ENCODE measurements at places on chromosomes 6 and 20.

DNA sequence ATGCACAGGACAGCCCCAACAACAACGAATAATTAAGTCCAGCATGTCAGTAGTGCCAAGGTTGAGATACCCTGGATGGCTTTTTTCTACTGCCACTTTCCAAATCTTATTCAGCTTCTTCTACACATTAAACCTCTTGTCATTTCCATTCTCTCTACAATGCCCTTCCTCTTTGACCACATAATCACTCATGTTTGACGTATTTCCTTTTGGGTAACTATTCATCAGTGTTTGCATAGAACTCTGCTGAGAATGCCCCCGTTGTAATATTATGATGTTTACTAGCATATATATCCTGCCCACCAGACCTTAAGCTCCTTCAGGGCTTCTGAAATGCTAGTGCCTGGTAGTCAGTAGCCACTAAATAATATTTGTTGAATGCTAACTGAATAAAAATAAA, 515.3 kb upstream of the RNF217 start:
- DNase-seq = no peak

DNA sequence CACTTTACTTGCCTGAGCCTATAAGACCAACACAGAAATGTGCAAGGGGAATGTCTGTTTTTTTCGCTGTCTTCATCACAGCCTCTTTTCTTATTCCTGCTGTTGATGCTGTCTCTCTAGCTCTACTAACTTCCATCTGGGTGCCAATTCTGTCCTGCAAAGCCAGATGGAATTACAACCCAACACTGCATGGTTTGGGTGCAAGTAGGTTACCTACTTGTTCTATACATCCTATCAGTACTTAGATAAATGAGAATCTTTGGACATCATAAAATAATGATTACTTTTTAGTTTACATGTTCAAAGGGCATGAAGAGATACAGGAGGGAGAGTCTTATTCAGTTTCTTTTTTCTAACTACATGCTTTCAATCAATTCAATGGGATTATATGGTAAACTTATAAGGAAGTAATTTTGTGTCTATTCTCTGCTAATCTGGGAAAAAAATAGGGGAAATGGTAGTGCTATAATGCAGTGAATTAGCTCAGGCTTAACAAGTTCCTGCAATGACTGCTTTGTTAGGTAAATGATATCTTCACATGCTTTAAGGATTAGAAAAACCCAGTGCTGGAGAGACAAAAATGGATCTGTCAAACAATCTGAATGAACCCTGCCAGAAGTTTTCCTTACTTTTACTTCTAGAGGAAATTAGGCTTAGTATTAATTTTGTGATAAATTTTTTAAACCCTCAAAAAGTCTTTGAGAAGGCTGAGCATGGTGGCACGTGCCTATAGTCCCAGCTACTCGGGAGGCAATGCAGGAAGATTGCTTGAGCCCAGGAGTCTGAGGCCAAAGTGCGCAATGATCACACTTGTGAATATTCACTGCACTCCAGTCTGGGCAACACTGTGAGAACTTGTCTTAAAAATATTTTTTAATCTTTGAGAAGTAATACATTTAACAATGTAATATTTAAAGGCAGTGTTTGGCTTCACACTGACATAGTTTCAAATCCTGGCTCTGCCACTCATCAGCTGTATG, 86.5 kb upstream of the E2F3 start:
- no peak for DNase-seq

DNA sequence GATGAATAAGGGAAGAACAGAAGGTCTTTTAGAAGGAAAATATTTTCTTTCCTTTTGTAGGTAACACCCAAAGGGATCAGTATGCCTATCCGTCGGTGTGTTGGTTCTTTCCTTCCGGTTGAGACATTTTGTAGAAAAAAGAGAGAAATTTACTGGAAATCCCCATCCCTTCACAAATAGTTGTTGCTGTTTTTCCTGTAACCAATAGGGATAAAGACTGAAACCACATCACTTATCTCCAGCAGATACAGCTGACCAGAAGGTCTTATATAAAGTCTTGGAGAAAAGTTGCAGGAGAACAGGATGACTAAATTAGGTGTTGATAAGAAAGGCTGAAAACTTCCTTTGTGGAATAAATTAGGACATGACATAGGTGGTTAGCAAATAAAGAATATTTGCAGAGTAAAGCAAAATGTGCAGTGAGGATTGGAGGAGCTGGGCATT, 14.8 kb upstream of the HLA-DRB1 start:
- DNase-seq = no peak

DNA sequence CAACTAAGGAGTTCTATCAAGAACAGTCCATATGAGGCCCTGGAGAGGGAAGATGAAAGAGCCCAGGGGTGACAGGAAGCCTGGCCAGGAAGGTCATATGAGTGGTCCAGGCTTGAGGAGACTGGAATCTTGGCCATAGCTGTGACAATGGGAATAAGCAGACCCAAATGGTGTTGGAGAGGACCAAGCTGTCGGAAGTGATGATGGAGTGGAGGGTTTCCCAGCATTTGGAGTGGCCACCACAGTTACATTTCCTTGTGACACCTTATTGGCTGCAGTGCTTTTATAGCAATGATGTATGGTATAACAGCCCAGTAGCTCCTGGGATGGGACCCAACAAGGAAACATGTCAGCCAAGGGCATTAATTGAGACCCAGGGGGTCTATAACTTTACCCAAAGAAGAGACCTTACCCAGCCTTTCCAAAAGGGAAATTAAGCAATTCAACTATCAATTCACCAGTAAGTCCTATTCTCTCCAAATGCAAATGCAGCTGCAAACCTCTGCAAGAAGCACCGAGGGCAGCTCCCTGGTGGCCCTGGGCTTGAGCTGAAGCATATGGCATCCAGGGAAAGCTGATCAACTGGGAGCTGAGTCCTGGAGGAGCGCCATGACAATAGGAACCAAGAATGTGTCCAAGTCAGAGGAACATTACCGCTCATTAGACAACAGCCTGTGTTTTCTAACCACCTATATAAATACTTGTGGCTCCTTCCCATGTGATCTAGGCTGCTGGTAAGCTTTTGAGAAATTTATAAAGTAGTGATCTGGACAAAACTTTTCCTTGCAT, 219.4 kb downstream of the SOD2 start:
- DNase-seq = no peak

GRCh38 chr20:57568088-57568896, 7.4 kb downstream of the PCK1 start:
- no peak for DNase-seq

DNA sequence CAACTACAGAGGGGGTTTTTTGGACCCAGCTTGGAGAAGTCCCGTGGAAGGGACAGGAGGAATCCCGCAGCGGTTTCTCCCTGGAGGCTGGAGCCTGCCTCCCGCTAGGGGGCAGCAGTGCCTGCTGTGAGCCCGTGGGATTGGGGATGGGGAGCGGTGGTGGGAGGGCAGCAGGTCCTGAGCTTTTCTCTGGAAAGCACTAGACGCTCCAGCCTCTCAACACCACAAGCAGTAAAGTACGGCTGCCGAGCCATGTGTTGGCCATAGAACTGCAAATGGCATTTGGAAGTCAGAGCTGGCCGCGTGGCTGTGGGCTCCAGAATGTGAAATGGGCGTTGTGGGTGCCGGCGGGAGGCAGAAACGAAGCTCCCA, 47.8 kb downstream of the GMPR start:
- peak; percentile 16 for DNase-seq

DNA sequence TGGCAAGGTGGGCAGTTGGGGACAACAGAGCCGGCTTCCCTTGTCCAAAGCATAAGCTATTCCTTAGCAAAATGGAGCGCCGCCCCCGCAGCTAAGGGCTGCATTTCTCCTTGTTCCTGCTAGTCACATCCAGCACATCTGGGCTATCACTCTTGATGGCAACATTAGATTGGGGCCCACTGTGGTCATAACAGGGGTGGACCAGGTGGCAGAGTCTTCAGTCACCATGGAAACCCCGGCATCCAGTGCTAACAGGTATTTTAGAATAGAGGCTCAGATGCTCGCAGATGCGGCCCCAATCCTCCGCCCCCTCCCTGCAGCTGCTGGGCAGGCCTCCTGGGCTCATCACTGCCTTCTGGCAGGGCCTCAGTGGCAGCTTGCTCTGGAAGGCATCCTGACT, 168.2 kb upstream of the PROKR2 start:
- DNase-seq = no peak

DNA sequence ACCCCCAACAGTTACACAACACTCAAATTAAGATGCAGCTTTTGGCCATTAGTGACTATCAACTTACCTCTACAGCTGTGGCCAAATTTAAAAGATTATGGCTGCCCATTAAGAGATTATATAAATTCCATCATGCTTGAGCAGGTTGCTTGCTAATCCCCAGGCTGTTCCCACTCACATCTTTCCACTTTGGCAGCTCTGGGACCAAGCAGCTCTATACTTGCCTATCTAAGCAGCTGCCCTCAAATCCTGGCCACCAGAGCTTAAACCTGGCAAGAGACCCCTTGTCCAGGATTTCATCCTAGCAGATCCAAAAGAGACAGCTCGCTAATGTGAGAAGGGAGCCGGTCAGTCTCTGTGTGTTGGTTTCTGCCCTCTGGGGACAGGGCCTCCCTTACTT, 127.9 kb downstream of the SLC23A2 start:
- no peak for DNase-seq

DNA sequence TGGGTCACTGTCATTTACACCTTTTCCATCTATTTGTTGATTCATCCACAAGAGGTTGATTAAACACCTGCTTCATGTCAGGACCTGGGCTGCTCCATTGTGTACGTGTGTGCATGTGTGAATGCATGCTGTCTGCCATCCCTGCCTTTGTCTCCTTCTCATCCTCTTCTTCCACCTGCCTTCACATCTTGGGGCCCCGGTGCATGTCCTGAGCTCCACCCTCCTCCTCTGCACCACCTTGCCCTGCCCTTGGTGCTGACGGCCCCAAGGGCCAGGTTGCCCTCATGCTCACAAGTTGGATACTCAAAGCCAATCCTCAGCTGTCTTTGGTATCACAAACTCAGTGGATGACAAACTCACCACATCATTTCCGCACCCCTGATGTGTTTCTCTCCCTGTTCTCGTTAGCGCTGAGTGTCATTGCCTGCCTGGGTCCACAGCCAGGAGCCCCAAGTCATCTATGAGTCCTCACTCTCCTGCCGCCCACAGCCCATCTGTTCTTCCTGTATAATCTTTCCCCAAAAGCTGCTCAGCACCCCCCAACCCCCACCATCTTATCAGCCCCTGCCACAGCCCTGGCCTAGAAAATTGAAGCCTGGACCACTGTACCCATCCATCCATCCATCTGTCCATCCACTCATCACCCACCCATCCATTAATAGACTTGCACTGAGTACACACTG, 85.0 kb downstream of the SRC start:
- DNase-seq = no peak

DNA sequence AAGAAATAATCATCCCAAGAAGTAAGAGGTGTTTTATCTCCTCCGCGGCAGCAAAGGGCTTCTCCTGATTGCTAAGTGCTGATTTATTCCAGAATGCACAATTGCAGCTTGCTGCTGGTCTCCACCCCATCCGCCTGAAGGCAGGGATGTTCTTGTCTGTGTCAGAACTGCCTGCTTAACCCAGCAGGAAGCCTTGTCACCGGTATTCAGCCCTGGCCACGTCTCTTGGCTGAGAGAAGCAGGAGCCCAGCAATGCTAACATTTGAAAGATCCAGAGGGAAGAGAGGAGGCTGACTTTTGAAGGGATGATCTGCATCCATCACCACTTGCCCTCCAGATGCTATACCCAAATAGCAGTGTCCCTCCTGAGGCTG, 4.2 kb downstream of the SCML4 start:
- DNase-seq = peak; percentile 53

- DNase-seq = no peak
Measured at GRCh38 chr6:22053391-22053997, 243.3 kb downstream of the PRL start.

GRCh38 chr20:18543932-18544331, 23.3 kb upstream of the SMIM26 start:
- no peak for DNase-seq

GRCh38 chr6:93550551-93551276, 131.4 kb upstream of the EPHA7 start:
- DNase-seq = no peak

GRCh38 chr6:36104836-36105235, 25.5 kb upstream of the MAPK13 start:
- DNase-seq = no peak

GRCh38 chr6:148345176-148345575, 2.5 kb downstream of the SASH1 start:
- no peak for DNase-seq

- no peak for DNase-seq
Measured at GRCh38 chr6:94548201-94548600, 1029.1 kb upstream of the MANEA start.

DNA sequence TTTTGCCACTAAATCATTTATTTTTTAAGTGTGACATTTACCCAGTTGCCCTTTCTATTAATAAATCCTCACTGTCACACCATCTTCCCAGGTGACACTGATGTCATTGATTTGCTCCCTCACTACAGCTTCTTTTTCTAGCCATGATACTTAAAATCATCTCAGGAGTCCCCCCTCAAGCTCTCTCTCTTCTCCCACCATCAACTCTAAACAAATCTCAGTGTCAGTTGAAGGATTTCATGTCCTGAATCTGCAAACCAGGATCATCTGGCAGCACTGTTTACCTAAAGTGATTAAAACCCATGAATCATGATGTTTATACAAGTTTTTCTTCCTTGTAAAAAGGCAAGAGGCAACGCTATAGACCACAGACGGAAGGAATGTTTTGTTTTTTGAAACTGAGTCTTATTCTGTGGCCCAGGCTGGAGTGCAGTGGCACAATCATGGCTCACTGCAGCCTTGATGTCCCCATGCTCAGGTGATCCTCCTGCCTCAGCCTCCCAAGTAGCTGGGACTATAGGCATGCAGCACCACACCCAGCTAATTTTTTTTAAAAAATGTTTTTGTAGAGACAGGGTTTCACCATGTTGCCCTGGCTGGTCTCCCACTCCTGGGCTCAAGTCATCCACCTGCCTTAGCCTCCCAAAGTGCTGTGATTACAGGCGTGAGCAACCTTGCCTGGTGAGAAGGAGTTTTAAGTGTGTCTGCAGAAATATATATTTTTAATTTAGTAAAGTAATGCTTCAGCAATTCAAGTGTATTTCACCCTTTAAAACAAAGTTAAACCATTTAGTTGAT, 30.1 kb upstream of the SH3BGRL2 start:
- DNase-seq = no peak

- DNase-seq = no peak
Measured at GRCh38 chr20:8693709-8694108, 375.2 kb upstream of the PLCB4 start.

DNA sequence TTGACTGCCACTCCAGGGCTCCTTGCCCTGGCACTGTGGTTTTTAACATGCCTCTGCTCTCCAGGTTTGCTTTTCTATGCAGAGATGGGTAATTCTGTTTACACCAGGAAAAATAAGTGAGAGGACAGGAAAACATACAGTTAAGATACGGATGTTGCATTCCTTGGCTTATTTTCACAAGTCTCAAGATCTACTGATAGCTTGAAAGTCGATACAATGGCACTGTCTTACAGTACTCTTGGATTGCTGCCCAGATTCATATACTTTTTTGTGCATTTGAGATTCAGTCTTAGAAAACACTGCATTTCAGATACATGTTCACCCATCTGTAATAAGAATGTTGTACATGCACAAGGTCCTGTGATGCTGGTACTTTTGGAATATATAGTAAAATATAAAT, 159.6 kb upstream of the FLRT3 start:
- DNase-seq = no peak
